ENCODE measurements at places on chromosomes 4 and X. TPM values are rescaled to one million over a fixed set of nuclear protein-coding genes. Genes with fewer than 3 reads are reported as not detected.

DNA sequence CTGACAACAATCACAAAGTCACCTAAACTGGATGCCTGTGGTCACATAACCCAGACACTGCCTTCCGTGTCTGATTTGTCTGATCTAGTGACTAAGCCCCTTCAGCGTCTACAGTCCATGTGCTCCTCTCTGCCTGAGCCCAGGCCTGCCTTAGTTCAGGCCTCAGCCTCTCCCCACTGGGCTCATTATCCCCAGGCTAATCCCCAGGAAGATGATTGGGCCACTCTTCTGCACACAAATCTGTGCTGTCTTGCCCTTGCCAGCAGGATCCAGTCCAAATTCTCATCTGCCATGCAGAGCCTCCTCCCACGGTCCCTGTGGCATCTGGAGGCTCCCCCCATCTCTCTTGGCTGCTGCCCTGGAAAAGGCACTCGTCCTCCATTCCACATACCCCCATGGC, 96.5 kb downstream of the SLC2A9 start:
- no peak for DNase-seq

GRCh38 chr4:66108898-66109297, 438.6 kb upstream of the EPHA5 start:
- DNase-seq, result no peak

- DNase-seq, result no peak
These were observed 634.6 kb upstream of the FTHL17 start for GRCh38 chrX:31706466-31706865.

DNA sequence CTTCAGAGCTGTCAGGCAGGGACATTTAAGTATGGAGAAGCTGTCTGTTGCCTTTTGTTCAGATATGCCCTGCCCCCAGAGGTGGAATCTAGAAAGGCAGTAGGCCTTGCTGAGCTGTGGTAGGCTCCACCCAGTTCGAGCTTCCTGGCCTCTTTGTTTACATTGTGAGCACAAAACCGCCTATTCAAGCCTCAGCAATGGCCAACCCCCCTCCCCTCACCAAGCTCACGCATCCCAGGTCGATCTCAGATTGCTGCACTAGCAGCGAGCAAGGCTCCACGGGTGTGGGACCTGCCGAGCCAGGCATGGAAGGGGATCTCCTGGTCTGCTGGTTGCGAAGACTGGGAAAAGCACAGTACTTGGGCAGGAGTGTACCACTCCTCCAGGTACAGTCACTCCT, 59.3 kb downstream of the ZNF674 start:
- no peak for DNase-seq

PRKG2 gene
- 14.4 TPM for total RNA-seq

All from mucosa of descending colon (tissue), 3 donors.